ENCODE measurements at places on chromosomes 5 and 9. TPM values are rescaled to one million over a fixed set of nuclear protein-coding genes. Genes with fewer than 3 reads are reported as not detected.

SLC31A1 gene
- total RNA-seq: 18.2 TPM

GAS1 gene
- 27.0 TPM for total RNA-seq

C5orf58 gene
- total RNA-seq: not detected

DNA sequence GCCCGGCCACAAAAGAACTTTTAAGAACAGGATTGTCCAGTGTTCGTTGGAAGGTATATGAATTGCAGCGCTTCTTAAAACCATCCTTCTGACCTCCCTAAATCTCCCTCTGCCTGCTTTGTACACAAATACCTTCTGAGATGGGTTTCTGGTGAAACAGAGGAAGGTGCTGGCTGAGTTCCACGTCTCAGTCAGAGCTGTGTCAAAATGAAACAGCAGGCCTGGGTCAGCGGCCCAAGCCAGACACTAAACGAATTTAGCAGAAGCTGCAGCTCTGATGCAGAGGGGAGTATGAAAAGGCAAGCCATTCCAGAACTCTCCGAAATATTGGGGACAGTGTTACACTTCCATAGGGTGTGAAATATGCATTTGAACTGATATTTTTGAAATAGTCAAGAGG, 37.8 kb upstream of the CRB2 start:
- no peak for DNase-seq

DNA sequence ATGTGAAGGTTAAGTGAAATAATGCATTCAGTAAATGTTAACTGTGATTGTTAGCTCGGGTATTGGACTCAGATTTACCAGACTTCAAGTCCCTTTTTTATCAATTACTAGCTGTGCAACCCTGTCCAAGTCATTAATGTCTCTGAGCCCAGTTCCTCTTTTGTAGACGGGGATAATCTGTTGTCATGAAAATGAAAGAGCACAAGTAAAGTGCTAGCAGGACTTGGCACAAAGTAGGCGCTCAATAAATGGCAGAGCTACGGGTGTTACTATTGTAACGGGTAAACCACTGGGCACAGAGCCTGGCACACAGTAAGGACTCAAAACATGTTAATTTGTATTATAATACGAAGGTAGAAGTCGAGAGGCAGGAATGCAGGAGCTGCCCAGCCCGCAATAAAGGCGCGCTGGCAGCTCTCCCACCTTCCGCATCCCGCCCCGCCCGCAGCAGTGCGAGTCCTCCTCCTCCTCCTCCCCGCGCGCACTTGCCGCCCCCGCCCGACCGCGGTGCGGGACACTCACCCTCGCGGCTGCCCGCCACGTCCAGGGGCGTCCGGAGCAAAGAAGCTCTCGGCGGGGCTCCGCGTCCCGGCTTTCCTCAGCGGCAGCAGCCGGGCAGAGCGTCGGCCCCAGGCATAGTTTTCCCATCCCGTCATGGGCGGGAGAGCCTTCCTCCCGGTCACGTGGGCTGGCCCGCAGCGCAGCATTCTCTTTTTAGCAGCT, at the start of gene C1QTNF2:
Gene C1QTNF2, minus strand, starts transcription at position 637 of the 723 bp plus-strand sequence. CDS start 15,615 bp downstream, outside the sequence.
- no peak for DNase-seq

GRCh38 chr9:2214707-2215106, 199.6 kb downstream of the SMARCA2 start:
- DNase-seq: no peak

DNA sequence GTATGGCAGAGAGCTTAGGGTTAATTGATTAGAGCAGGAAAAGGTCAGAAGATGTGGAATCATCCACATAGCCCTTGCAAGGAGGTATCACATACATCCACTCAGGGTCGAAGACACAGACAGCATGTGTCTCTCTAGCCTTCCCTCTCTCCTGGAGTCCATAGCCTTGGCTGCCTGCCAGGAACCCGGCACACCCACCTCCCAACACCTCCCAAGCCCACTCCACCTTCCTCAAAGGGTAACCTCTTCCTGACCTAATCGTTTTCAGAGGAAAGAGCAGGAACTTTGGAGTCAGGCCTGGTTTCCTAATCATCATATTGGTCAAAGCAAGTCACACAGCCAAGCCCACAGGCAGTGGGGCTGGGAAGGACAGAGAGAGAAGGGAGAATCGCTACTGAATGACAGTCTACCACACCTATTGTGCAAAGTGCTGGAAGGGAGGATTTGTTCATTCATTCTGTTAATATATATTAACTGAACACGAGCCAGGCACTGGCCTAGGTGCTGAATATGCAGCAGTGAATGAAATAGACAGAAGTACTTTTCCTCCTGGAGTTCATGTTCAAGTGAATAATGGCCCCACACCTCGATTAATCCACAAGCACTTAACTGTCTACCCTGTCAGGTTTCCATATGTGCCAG, 107.8 kb downstream of the KCNIP1 start:
- DNase-seq: no peak

DNA sequence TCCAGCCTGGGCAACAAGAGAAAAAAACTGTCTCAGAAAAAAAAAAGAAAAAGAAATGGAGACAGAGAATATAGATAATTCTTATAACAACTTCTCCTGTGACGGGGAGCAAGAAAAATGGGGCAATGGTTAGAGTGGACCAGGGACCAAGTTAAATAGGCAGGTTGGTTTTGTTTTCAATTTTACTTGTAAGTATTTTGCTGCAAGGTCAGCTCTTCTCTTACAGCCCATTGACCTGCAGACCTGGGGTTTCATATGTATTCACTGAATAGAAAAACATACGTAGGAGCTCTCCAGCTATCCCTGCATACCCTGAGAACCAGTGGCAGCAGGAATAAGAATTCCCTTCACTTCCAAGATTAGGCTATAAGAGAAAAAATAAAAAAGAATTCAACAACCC, 29.2 kb upstream of the IL13 start:
- no peak for DNase-seq

All from omental fat pad (tissue), 4 donors.